ENCODE measurements at places on chromosomes 16 and 17. TPM values are rescaled to one million over a fixed set of nuclear protein-coding genes. Genes with fewer than 3 reads are reported as not detected.

DNA sequence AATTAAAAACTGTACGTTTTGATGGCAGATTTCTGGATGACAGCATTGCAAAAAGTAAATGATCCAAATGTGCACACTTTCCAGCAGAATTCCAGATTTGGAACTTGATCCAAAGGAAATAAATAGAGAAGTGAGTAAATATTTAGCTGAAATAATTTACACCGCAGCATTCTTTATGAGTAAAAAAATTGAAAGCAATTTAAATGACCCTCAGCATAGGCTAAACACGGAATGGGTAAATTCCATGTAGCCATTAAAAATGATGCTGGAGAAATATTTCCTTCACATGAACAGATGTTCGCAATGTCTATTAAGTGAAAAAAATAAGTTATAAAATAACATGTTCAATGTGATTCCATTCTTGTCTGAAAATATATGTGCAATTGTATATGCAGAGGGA is 424.8 kb downstream of the HS3ST3B1 start:
- DNase-seq = no peak

DNA sequence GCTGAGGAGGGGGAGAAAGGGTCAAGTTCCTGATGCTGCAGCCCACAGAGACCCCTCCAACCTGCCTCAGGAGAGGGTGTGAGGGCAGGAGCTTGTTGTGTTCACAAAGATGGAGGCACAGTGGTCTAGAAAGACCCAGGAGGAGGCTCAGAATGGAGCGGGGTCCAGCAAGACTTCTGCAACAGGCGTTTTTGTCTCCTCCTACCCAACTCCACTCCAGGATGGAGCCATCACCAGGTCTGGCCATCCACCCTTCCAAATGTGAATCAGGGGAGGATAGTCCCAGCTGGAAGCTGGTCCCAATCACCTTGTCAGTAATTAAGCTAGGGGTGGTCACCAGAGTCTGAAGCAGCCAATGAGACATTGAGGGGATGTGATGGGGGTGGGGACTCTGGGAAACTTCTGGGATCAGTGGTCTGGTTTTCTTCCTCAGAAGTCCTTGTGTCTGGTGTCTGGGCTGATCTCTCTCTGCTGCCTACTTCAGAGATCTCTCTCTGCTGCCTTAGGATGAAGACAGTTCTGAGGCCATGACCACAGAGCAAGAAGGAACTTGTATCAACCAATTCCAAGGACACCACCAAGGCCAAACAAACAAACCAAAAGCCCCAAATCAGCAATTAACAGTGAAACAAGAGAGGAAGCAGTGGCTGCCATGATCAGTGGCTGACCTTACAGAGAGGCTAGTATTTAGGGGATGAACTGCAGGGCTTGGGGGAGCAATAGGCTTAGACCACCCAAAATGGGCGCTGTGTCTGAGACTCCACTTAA is 14.5 kb downstream of the CD300LB start:
- no peak for DNase-seq

DNA sequence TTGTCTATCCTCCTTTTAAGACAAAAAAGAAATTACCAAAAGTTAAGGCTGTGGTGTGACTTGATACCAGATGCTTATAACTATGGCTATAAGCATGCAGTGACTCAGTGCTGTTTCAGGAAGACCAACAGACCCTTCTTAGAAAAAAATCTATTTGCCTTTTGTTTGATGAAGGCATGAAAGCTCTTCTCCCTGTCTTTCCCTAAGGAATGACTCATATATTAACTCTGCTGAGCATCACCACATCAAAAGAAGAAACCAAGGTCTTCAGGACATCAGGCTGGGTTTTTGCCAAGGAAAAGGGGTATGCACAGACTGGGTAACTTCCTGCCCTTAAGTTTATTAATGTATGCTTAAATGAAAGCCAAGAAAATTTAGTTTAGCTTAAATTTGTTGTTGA is 47.1 kb downstream of the VMP1 start:
- no peak for DNase-seq

- no peak for DNase-seq
These were observed 399.4 kb downstream of the NPIPA7 start for GRCh38 chr16:16778332-16778731.

- no peak for DNase-seq
These were observed 209.4 kb downstream of the KATNIP start for GRCh38 chr16:27759301-27759871.

- peak; percentile 93 for DNase-seq
These were observed 21.3 kb downstream of the ZNF423 start for GRCh38 chr16:49834531-49835151.

DNA sequence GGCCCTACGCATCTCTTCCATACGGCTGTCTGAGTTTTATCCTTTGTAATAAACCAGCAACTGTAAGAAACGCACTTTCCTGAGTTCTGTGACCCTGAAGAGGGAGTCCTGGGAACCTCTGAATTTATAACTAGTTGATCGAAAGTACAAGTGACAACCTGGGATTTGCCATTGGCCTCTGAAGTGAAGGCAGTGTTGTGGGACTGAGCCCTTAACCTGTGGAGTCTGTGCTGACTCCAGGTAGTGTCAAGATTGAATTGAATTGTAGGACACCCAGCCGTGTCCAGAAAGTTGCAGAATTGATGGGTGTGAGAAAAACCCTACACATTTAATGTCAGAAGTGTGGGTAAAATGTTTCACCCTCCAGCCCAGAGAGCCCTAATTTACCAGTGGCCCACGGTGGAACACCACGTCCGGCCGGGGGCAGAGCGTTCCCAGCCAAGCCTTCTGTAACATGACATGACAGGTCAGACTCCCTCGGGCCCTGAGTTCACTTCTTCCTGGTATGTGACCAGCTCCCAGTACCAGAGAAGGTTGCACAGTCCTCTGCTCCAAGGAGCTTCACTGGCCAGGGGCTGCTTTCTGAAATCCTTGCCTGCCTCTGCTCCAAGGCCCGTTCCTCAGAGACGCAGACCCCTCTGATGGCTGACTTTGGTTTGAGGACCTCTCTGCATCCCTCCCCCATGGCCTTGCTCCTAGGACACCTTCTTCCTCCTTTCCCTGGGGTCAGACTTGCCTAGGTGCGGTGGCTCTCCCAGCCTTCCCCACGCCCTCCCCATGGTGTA is 1.5 kb downstream of the GAA start:
- no peak for DNase-seq

DNA sequence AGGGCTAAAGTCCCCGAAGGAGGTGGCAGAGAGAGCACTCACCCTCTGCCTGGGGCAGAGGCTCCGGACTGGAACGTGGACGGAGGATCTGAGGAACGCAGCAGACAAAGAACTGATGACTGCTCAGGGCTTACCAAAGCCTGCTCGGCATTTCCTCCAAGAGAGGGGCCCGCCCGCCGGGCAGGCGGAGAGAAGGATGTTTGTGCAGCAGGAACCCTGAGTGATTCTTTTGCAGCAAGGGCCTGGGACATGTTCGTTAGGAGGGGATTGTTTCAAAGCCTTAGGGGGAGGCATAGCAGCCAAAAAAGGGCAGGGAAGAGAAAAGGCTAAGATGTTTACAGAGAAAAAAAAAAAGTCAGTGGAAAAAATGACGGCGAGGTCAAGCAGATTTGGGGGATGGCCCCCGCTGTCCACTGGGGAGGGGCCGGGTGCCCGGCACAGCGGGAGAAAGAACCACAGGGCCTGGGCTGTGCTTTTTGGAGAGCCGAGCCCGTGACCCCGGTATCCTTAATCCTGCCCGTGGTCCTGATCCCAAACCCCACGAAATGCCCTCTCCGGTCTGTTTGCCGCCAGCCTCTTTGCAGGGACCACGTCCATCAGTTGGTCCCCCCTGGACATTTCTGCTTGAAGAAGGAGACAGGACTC is 129.3 kb downstream of the NTN1 start:
- no peak for DNase-seq

DNA sequence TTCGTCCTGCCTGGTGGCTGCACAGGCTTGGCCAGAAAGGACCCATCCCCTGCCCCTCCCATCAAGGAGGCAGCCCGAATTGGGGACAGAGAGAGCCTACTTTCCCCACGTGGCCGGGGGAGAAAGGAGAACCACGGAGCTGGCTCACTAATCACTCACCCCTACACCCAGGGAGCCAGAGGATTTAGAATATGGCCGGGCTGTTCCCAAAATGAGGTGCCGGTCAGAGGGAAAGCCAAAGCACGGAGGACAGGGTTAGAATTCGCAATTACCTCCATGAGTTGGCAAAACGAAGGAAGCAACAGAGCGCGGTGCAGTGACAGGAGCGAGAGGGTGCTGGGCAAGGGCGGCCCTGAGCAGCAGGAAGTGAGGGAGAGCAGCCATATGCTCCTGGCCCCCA is 33.1 kb downstream of the SHISA6 start:
- DNase-seq = no peak

- peak; percentile 89 for DNase-seq
These were observed at the start of gene METTL9 for GRCh38 chr16:21599122-21600030. TSS of gene METTL9 (plus strand) at chr16:21599577. CDS start at chr16:21599734, 157 bp downstream.

- DNase-seq = no peak
These were observed 36.1 kb downstream of the GINS2 start for GRCh38 chr16:85652431-85653221.

DNA sequence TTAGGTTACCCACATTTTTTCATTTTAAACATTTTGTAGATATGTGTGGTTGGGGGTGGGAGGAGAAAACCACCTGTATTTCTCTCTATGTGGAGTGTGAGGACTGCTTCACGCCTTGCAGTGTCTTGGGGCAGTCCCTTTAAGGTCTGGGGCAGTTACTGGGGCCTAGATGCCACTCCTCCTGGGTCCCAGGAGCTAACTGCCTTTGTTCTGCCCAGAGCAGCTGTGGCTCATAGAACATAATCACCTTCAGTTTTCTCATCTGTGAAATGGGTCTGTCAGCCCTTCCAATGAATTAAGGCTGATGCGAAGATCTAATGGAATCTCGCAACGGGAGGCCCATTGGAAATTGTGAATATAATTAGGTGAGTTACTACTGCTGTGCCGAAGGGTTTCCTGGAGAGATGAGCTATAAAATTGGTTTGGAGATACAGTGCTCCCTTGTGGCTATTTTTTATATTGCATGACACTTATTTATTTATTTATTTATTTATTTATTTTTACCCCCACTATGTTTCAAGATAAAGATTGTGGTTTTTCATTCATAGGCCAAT is 22.9 kb downstream of the DHRS7C start:
- DNase-seq = no peak

GRCh38 chr17:3796822-3797170 is 4.2 kb downstream of the ITGAE start:
- DNase-seq = no peak

- no peak for DNase-seq
These were observed 28.8 kb downstream of the CCL4 start for GRCh38 chr17:36132421-36132831.

DNA sequence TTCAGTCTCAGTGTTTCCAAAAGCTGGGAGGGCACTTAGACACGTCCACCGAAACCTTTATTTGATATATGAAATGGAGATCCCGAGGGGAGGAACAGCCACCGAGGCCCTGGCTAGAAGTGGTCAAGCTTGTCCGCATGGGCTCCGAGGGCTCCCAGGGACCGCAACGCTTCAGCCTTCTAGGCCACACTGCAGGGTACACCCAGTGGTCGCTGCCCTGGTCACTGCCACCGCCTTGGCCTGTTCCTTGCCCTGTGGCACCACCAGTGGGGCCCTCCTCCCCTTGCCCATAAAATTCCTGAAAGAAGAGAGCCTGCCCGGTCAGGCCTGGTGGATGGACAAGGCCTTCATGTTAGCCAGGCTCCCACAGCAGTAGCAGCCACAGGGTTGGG is 43.8 kb upstream of the SMPD3 start:
- DNase-seq = no peak

DNA sequence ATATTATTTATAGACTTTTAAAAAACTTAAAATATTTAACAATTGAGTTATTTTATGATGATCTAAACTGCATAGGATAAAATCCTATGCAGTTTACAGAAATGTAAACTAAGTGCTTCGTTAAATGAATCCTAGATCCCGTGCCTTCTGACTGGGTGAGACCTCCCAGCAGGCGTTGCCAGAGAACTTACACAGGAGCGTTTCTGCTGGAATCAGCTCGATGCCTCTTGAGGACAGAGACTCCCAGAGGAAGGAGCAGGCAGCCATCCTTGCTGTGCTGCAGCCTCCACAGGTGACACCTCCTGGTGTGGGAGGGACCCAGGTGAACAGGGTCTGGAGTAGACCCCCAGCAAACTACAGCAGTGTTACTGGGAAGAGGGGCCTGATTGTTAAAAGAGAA is 160.4 kb downstream of the WWOX start:
- no peak for DNase-seq

DNA sequence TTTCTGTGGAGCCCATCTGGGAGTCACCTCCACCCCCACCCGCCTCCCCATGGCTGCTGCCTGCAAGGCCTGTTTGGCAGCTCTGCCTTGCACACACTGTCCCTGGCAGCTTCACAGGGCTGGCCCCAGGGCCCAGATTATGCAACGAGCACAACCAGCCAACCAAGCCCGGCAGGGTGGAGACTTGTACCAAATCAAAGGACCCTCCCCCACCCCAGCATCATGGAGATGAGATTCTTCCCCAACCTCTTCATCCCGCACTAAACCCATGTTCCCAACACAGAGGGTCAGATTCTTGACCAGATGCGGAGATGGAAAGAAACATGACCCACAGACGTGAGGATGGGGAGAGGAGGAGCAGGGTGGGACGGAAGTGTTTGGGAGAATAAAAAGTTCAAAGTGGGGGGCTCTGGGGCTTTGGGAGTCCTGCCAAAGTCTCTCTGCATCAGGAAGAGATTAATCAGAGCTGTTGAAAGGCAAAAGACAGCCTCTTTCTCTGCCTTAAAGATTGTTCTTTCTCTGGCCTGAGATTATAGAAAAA is 3.8 kb downstream of the SMARCD2 start:
- no peak for DNase-seq

DNA sequence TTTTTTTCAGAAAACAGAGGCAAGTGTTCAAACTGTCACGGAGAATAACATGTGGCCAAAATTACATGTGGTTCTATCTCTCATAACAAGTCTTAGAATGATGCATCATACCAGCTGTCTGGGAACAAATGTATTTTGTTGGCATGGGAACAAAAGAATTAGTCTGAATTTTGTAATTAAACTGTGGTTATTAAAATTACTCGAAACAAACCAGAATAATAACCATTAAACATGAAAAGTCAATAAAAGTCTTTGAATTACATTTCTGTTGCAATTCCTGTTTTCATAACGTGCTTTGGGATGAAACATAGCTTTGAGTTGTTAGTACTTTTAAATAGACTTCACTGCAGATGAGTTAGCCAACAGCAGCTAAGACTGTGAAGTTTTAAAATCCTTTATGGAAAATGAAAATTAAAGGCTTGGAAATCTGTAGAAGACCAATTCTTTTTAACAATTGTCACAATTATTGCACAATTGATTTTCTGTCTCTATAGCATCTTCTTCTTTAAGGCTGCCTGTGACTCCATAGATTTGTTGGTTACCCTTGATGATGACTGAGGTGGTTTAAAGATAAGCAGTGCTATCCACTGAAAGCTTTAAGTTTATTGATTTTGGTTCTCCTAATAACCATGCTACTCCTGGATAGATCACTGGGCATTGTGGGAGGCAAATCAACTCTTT is 117.9 kb upstream of the AXIN2 start:
- DNase-seq = no peak

GRCh38 chr17:82964851-82965341 is 114.5 kb upstream of the METRNL start:
- DNase-seq = no peak

GRAPL gene
- 7.4 TPM for polyA plus RNA-seq

HSD17B1 gene
- 6.1 TPM for polyA plus RNA-seq

CUEDC1 gene
- polyA plus RNA-seq = 19.3 TPM

GGNBP2 gene
- 119 TPM for polyA plus RNA-seq

SRCAP gene
- polyA plus RNA-seq = 8.8 TPM

GRIN2A gene
- polyA plus RNA-seq = 0.25 TPM

TLCD2 gene
- polyA plus RNA-seq = 1.5 TPM

TBKBP1 gene
- polyA plus RNA-seq = 9.5 TPM

CA4 gene
- 6.9 TPM for polyA plus RNA-seq

DBNDD1 gene
- 1.9 TPM for polyA plus RNA-seq

MT4 gene
- polyA plus RNA-seq = 38.1 TPM

TTLL6 gene
- polyA plus RNA-seq = 0.41 TPM

HS3ST3A1 gene
- 0.43 TPM for polyA plus RNA-seq

HOXB8 gene
- 0.07 TPM for polyA plus RNA-seq

Data from thymus (tissue), 14 donors.